ENCODE measurements at places on chromosomes 5 and 9.

DNA sequence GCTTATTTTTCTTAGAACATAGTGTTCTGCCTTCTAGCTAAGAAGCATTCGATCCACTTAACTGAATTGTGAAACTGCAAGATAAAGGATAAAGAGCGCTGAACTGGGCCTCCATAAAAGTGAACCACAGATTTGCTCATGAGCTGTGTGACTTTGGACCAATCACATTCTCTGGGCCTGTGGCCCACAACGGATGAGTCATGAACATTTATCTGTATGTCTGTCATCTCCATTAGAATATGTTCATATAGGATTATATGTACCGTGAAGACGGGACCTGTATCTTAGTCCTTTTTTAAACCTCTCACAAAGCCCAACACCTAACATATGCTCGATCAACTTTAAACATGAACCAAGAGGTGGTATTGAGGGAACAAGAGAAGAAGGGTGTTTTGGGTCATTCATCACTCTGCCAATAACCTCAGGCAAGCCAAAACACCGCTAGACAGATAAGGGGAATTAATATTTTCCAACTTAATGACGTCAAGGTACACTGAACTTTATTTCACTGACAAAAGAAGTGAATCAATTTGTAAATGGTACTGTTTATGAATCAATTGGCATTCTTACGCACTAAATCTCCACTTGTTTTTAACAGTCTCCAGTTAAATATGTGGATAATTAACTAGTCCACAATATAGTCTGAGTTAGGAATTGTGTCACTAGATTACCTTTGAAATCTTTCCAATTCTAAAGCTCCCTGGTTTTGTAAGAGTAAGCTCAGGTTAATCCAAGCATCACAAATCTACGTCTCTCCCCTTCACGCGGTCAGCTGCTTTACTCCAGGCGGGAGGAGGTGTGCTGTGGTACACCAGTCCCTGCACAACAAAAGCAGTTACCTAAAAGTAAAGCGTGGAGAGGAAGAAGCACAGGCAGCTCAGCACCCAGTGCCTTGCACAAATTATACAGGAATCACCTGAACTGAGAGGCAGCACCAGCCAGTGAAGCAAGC is 1.6 kb downstream of the TMEM245 start:
- DNase-seq = no peak

GRCh38 chr9:122004589-122004988 is 88.5 kb downstream of the TTLL11 start:
- no peak for DNase-seq

DNA sequence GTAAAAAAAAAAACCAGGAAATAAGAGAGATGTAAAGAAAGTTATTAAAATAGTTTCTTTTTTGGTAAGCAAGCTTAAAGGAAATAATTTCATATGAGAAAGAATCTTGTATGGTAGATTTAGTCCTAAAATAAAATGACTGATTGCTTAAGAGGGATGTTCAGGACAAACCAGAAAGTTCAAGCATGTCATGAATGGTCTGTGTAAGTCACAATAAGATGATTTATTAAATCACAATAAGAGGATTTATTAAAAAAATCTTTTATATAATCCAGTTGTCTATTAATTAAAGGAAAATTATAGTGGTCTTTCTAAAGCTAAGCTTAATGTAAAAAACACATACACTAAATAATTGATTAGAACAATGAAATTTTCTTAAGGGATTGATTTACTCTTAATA is 91.8 kb upstream of the OR13F1 start:
- peak; percentile 8 for DNase-seq

DNA sequence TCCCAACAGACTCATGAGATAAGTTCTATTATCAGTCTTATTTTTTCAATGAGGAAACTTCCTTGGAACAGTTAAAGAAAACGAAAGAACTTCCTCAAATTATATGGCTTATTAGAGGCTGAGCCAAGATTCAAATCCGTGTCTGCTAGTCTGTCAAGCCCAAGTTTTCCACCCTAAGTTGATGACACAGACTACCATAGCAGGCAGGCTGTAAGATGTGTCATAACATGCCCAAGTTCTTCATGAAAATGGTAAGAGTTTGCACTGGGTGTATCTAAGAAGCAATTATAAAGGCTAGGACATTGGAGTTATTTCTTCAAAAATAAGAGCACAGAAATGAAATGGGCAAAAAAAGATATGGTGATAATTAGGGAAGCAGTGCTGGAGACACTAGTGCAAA is 634.5 kb downstream of the BRINP1 start:
- DNase-seq = no peak

DNA sequence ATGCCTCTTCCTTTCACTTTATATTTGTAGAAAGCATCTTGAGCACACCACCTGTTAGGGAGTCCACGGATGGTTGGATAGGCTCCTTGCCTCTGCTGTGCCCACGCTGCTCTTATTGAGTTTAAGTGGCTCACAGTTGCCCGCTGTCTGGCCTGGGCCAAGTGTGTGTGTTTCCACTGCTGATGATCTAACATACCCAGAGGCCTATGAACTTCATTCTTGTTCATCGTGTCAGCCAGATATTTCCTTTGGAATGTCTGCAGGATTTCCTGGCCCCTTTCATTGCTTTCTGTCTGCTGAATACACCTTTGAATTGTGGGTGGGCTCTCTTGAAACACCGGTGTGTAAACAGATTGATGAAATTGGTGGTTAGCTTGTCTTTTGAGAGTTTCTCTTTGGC is 46.6 kb downstream of the MVB12B start:
- no peak for DNase-seq

DNA sequence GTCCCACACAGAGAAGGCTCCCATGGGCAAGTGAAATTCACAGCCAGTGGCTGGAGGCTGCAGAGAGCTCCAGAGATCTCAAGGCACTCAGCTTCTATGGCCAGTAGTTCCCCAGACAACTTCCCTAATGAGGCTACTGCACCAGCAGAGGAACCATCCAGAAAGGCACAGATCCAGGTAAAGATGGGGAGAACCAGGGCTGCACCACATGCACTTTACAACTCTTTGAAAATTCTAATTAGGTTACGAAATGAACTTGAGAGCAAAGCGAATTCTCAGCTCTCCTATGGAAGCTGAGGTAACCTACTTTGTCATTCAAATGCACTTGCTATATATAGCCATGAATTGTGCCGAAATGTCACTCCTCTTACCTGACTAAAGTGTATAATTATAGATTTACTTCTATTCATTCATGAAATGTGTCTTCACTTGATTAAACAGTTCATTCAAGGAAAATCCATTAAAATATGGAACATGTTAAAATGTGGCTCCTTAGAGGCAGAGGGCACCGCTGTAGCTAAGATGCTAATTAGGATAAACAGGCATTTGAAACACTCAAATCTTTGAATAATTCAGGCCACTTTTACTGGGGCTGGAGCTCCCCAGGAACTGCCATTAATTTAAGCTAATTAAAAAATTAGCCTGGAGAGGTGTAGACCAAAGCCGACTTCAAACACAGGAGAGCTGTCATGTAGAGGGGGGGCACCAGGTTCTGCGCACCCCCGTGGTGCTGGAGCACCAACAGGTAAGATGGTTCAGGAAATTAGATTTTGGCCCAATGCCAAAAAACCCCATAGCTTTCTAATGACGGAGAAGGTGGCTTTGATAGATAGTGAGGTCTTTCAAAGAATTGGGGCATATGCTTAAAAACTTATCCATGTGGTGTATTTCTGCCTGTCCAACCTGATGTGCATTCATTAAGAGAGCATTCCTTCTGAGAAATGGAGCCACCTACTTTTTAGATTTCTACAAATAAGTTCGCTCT is 204.1 kb downstream of the GABBR2 start:
- no peak for DNase-seq

DNA sequence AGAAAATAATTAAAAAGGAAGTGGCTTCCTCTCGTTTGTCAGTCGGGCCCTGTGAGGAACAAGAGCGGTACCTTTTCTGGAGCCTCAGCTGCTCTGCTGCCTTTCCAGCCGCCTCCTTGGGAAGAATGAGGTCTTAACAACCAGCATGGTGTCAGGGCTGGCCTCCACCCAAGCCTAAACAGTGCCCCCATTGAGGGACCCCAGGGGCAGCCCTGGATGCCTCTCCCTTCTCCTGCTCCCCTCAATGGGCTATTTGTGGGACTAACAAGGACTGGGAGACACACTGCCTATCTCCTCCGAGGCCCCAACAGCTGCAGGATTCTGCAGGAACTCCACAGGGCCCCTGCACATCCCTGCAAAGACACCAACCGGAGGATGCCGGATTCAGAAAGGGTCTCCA is 155.4 kb upstream of the MAP3K1 start:
- no peak for DNase-seq

GRCh38 chr5:149804478-149805450 is 74.7 kb downstream of the PPARGC1B start:
- no peak for DNase-seq

GRCh38 chr9:38195737-38196161 is 126.7 kb upstream of the SHB start:
- DNase-seq = no peak

- DNase-seq = no peak
Observed at GRCh38 chr5:178312880-178313282, 80.3 kb upstream of the PHYKPL start.

DNA sequence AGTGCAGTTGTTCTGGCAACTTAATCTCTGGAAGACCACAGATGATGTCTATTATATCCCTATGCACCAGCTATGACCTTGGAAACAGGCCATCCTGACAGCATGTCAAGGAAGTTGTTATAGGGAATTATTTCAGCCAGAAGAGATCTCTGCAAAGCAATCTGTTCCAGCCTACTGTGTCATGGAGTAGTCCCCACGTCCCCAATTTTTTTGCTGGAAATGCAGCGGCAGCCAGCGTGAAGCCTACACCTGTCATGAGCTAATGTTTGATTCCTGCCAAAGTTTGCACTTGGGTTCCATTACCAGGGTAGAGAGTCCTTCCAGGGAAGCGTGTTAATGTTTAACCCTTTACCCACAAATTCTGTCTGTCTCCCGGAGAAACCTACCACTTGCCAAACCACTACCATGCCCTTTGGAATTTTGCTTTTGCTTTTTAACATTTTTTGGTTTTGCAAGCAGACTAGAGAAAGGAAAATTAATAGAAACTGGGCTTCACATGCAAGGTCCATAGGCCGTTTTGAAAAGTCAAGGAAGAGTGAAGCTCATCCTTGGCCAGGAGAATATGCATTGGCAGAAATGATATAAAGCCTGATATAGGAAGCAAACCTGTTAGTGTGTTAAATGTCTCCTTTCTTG is 174.9 kb upstream of the SPRY4 start:
- no peak for DNase-seq

- no peak for DNase-seq
Observed at GRCh38 chr5:32808783-32809182, 97.7 kb downstream of the NPR3 start.

Measured in Jurkat, Clone E6-1 (cell line).